Esophagus muscularis mucosa (tissue), 4 donors: ENCODE measurements at places on chromosomes 16 and 17. TPM values are rescaled to one million over a fixed set of nuclear protein-coding genes. Genes with fewer than 3 reads are reported as not detected.

DNA sequence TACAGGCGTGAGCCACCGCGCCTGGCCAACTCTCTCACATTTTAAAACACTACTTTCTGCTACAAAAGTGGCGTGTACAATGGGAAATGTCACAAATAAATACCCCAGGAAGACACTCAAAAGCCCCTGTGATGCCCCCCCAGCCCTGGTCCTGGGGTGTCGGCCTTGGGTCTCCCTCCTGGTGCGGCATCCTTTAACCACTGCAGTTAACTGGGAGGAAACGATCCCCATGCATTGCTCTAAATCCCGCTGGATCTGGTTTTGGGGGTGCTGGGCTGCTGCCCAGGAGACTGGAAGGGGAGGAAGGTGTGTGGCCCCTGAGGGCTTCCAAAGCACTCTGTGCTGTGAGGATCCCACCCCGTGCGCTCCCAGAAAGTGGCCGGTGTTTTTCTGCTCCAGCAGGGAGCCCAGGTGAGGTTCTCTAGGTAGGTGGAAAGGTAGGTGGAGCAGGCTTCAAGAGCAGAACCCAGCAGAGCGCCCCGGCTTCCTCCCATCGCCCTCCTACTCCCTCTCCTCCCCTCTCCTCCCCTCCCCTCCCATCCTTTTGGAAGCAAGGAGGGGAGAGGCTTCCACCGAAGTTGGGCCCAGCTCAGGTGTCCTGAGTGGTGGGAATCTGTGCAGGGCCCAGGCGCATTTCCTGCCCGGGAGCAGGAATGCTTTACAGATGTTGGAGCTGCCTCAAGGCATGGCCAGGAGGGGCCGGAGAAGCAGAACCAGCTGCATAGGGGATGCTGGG, 363.3 kb downstream of the SEC14L1 start:
- no peak for DNase-seq

GRCh38 chr17:4186357-4186881, 43.4 kb downstream of the CYB5D2 start:
- no peak for DNase-seq

DNA sequence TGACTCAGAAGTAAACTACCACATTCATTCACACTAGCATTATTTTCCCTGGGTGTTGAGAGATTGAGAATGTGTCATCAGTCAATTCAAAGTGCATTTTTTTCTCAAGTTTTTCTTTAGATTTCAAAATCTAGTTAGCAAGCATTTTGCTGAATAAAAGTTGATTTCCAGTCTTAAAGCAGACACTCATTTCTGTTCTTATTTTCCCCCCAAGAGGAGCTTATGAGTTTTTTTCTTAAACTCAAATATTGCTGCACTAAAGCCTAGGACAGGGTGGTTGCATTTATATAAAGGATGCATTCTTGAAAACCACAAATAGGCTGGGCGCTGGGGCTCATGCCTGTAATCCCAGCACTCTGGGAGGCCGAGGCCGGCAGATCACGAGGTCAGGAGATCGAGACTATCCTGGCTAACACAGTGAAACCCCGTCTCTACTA, 15.3 kb downstream of the CDH3 start:
- DNase-seq: no peak

GRCh38 chr16:54290833-54291655, 4.5 kb upstream of the IRX3 start:
- DNase-seq: no peak

DNA sequence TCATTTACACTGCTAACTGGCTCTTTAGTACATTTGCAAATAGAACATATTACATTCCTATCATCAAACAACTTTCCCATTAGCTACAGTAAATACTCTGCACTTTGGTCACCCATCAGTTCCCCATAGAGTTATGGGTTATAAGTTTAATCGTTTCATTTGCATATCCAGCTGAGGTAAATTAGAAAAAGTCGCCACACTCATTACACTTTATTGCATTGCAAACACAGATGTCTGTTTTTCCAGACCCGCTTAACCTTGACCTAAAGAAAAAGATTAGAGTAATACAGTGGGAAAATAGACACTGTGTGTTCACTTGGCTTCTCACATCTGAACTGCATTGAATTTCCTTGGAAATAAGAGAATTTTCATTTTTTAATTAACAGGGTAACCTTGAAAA, 213.1 kb upstream of the PSMD7 start:
- no peak for DNase-seq

GRCh38 chr16:84647828-84648594, at the start of gene KLHL36:
KLHL36 (plus strand) TSS chr16:84648511; CDS start chr16:84650868, 2,357 bp downstream.
- no peak for DNase-seq

GRCh38 chr17:4958102-4958501, 7.2 kb downstream of the ENO3 start:
- DNase-seq: no peak

The TAT gene
- not detected for total RNA-seq

The SLC16A13 gene
- 1.2 TPM for total RNA-seq
